AG09309 (cell line): ENCODE measurements at places on chromosomes 11 and 22.

DNA sequence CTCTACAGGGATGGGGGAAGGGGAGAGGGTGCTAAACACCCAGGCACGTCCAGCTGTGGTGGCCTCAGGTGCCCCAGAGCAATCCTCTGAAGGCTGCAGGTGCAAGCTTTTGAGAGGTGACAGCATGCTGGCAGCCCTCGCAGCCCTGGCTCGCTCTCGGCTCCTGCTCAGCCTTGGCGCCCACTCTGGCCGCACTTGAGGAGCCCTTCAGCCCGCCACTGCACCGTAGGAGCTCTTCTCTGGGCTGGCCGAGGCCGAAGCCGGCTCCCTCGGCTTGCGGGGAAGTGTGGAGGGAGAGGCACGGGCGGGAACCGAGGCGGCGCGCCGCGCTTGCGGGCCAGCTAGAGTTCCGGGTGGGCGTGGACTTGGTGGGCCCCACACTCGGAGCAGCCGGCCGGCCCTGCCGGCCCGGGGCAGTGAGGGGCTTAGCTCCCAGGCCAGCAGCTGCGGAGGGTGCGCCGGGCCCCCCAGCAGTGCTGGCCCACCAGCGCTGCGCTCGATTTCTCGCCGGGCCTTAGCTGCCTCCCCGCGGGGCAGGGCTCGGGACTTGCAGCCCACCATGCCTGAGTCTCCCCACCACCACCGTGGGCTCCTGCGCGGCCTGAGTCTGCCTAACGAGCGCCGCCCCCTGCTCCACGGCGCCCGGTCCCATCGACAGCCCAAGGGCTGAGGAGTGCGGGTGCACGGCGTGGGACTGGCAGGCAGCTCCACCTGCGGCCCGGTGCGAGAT lies 112.1 kb downstream of the TRIM29 start:
- no peak for DNase-seq

DNA sequence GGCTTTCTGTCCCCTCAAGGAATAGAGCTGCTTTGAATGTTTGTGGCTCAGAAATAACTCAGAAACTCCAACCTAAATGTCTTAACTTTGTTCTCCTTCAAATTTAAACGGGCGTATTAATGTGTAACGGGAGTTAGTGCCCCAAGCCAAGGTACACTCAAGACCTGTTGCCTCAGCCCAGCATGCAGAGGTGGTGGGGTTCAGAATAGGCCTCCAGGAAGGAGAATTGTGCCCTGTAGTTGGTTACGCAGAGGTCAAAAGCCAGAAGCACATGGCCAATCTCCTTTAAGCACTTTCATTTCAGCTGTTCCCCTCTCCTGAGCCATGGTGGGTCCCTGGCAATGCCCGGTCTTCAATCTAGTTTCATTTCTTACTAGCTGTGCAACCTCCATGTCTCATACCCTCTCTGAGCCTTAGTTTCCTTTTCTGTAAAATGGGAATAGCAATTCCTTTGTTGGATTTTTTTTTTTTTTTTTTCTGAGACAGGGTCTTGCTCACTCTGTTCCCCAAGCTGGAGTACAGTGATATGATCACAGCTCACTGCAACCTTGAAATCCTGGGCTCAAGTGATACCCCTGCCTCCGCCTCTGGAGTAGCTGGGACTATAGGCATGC lies 4.2 kb downstream of the HMOX1 start:
- DNase-seq = no peak

DNA sequence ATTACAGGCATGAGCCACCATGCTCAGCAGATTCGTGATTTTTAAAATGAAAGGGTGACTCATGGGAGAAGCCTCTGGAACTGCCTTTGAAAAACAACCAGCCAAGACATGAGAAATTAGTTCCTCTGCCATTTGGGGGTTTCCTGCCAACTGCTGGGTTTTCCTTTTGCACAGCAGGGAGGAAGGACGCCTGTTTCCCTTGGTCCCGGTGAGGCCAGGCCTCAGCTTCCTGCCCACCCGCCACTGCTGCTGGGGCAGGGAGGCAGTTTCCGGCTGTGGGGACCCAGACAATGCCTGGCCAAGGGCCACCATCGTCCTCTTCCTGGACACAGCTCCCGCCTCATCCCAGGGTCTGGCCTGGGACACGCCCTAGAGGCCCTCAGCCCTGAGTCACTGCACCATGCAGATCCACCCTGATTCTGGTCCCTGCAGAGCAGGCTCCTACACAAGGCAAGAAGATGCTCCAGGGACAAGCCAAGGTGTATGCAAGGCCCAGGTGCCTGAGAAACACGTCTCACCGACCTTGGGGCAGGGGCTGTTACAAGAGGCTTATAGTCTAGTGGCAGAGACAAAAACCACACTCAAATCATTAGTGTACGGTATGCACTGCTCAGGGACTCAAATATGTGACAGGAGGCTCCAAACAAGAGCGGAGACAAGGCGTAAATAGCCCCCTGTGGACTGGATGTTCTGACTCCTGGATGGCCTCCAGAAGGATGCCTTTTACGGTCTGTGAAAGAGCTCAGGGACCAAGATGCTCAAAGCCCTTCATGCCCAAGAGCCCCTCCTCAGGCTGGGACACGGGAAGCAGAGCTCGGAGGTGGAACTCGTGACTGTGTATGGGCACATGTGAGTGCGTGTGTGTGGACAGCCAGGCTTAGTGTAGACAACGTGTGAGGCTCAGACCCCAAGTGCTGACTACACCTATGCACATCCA lies 10.0 kb downstream of the PPM1F start:
- peak; percentile 40 for DNase-seq

DNA sequence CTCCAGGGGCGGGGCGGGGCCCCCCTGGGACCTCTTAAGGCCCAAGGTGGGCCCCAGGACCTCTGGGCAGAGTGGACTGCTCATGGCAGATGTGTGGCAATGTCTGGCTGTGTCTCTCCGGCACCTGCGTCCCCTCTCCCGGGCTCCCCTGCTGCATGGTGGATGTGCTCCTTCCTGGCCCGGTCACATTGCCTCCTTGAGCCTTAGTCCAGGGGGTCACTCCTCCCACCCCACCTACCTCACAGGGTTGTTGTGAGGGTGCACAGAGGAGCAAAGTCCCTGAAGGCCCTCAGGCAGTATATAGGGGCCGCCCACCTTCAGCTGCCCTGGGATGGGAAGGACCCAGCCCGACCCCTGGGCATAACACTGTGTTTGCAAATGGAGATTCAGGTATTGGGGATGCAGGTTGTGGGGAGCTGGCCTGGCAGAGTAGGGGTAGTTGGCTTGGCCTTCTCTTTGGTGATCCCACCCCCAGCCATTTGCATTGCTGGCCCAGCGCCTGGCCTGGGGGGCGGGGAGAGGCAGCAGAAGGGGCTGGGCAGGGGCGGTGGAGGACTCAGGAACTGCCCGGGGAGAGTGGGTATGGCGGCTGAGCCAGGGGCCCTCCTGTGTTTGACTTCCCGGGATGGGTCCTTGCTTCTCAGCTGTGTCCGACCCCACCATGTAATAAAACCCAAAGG lies 11.3 kb downstream of the KCTD17 start:
- DNase-seq = no peak

DNA sequence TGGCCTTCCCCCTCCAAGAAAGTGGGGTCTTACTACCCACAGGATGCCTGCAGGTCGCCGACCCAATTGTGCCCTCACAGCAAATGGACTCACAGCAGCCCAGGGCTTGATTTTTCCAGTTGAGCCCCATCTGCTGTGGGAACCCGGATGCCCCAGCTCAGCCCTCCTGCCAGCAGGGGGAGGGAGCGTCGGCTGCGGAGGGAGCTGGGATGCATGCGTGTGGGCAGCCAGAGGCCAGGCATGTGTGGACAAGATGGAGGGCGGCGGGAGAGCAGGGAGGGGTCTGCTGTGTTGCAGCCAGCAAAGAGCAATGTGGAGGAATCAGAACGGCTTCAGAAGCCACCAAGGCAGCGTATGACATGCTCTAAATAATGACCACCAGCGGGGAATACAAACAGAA lies 41.0 kb upstream of the EIF3D start:
- DNase-seq = no peak

GRCh38 chr11:125431481-125431880 lies 64.6 kb downstream of the FEZ1 start:
- DNase-seq = no peak
